ENCODE measurements at places on chromosomes 1 and 21. TPM values are rescaled to one million over a fixed set of nuclear protein-coding genes. Genes with fewer than 3 reads are reported as not detected.
A peak's percentile ranks its signal among the peaks of the same experiment; 100 is the strongest.

KDF1 gene
- 8.6 TPM for total RNA-seq

- no peak for DNase-seq
- no peak overlapping the region for H3K27ac ChIP-seq
- H3K27me3 ChIP-seq, result no peaks in the 10 kb centered on the region
- peaks cover 11% of the 10 kb centered on the region for H3K4me1 ChIP-seq
- no peaks in the 10 kb centered on the region for H3K36me3 ChIP-seq
- no peak overlapping the region for H3K4me3 ChIP-seq
Measured at GRCh38 chr1:156552518-156552917, 19.8 kb downstream of the IQGAP3 start.

CLCA4 gene
- total RNA-seq, result not detected

DNA sequence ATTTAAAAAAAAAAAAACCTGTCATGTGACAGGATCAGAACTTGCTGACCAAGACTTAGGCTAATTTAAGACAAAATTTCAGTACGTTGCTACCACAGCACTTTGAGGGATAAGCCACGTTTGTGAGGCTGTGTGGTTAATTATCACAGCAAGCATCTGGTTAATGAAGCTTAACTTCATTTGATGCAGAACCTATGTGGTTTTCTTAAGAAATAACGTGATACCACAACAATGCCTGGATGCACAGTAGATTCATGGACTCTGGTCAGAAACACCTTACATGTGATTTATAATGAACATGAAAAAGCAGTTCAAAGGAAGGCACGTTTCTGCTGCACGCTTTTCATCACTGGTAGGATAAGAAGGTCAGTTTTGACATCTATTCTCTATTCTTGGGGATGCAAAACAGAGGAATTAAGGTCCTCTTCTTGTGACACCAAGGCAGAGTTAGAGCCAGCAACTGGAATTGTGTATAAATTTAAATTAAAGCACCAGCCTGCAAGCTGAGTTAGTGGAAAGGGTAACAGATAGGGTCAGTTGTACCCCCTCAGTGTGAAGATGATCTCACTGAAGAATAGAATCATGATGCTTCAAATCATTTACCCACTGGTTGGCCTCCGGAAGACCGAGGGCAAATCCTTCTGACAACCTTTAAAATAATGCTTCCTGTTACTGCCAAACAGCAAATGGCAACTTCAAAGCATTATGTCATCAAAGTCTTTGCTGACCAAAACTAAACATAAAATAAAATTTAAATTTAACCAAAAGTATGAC, 6.0 kb upstream of the KRTAP8-1 start:
- DNase-seq, result no peak
- no peaks in the 10 kb centered on the region for H3K4me1 ChIP-seq
- H3K27ac ChIP-seq, result no peak overlapping the region
- H3K27me3 ChIP-seq, result no peaks in the 10 kb centered on the region
- H3K4me3 ChIP-seq, result no peak overlapping the region
- no peaks in the 10 kb centered on the region for H3K36me3 ChIP-seq

DNA sequence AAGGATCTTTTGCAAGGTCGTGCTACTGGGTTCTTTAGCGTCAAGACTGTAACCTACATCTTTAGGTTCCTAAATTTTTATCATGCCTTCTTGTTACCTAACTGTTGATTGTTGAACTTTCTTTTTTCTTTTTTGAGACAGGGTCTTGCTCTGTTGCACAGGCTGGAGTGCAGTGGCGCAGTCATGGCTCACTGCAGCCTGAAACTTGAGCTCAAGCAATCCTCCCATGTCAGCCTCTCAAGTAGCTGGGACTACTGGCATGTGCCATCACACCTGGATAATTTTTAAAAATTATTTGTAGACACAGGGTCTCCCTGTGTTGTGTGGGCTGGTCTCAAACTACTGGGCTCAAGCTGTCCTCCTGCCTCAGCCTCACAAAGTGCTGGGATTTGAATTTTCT, 52.9 kb downstream of the NFIA start:
- no peak for DNase-seq
- H3K36me3 ChIP-seq, result no peaks in the 10 kb centered on the region
- H3K27ac ChIP-seq, result no peak overlapping the region
- H3K4me3 ChIP-seq, result no peak overlapping the region

DNA sequence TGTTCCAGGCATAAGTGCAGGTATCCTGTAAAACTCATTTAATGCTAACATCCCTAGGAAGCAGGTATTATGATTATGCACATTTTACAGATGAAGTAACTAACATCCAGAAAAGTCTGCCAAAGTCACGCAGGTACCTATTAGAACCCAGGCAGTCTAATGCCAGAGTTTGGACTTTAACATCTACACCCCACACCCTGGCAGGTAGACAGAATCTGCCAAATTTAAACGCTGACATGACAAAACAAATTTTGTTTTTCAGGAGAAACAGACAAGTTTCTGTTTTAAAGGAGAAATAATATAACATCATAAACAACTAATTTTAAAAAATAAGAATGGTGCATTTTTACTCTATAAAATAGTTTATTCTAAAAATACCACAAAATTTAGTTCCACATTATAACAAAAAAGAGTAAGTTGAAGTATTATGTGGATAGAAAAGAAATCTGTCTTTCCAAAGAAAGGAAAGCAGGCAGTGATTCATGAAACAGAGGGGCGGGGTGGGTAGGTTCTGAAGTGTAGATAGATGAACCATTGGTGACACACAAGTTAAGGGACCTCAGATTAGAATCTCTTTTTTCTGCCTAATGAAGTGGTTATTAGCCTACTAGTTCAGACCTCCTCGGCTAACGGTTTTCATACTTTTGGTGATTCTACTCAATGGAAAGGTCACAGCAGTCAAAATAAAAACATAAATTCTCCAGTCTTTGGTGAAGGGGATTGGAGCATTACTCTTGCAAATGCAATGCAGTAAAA, 1.7 kb downstream of the ASPM start:
- H3K4me1 ChIP-seq, result peaks cover 16% of the 10 kb centered on the region
- no peaks in the 10 kb centered on the region for H3K36me3 ChIP-seq
- DNase-seq, result no peak
- H3K27ac ChIP-seq, result no peak overlapping the region

- no peak for DNase-seq
- H3K27me3 ChIP-seq, result no peaks in the 10 kb centered on the region
- peaks cover 14% of the 10 kb centered on the region for H3K4me1 ChIP-seq
- H3K36me3 ChIP-seq, result no peaks in the 10 kb centered on the region
Measured at GRCh38 chr21:41651830-41652229, 115.0 kb downstream of the RIPK4 start.

GRCh38 chr1:33626801-33627200, 154.4 kb downstream of the ZSCAN20 start:
- DNase-seq, result no peak
- no peaks in the 10 kb centered on the region for H3K36me3 ChIP-seq
- H3K27me3 ChIP-seq, result peaks cover 3% of the 10 kb centered on the region
- H3K27ac ChIP-seq, result no peak overlapping the region
- no peaks in the 10 kb centered on the region for H3K4me1 ChIP-seq

CCDC27 gene
- not detected for total RNA-seq

DNA sequence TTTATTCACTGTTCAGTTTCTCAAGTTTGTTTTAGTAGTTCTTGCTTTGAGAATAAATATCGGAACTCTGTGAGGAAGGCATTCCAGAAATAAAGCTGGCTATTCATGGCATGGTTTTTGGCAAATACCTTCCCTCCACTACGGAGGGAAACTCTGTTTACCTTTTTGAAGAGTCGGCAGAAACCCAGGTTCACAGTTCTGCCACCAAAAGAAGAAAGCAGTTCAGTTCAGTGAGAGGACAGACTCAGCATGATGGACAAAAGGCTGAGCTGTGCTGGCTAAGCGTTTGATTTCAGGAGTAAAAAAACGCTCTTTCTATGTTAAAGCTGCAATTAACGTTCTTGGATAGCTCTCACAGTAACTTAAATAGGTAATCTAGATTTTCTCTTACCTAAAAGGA, 42.4 kb downstream of the CNN3 start:
- H3K27me3 ChIP-seq, result no peaks in the 10 kb centered on the region
- no peaks in the 10 kb centered on the region for H3K36me3 ChIP-seq
- no peak overlapping the region for H3K4me3 ChIP-seq

RHD gene
- 0.10 TPM for total RNA-seq

TEX38 gene
- not detected for total RNA-seq

GRCh38 chr1:204196068-204196795, at the start of gene KISS1:
KISS1 (minus strand) TSS chr1:204196491; CDS start chr1:204192876, 3,615 bp downstream.
- no peak for DNase-seq
- H3K36me3 ChIP-seq, result no peaks in the 10 kb centered on the region
- no peak within 1 kb of the TSS for H3K4me3 ChIP-seq
- H3K4me1 ChIP-seq, result no peaks in the 10 kb centered on the region
- peaks cover 55% of the 10 kb centered on the region for H3K27me3 ChIP-seq

RXFP4 gene
- not detected for total RNA-seq

CFAP74 gene
- 0.23 TPM for total RNA-seq

TMCO4 gene
- 22.1 TPM for total RNA-seq

- no peak overlapping the region for H3K4me3 ChIP-seq
- H3K27ac ChIP-seq, result peak overlapping the region; percentile 84
- H3K27me3 ChIP-seq, result no peaks in the 10 kb centered on the region
- no peaks in the 10 kb centered on the region for H3K36me3 ChIP-seq
- DNase-seq, result peak; percentile 90
- peaks cover 53% of the 10 kb centered on the region for H3K4me1 ChIP-seq
Measured at GRCh38 chr1:151945725-151946722, 36.7 kb upstream of the THEM4 start.

NKAIN1 gene
- total RNA-seq, result not detected

A3GALT2 gene
- not detected for total RNA-seq

ADAM30 gene
- not detected for total RNA-seq

DNA sequence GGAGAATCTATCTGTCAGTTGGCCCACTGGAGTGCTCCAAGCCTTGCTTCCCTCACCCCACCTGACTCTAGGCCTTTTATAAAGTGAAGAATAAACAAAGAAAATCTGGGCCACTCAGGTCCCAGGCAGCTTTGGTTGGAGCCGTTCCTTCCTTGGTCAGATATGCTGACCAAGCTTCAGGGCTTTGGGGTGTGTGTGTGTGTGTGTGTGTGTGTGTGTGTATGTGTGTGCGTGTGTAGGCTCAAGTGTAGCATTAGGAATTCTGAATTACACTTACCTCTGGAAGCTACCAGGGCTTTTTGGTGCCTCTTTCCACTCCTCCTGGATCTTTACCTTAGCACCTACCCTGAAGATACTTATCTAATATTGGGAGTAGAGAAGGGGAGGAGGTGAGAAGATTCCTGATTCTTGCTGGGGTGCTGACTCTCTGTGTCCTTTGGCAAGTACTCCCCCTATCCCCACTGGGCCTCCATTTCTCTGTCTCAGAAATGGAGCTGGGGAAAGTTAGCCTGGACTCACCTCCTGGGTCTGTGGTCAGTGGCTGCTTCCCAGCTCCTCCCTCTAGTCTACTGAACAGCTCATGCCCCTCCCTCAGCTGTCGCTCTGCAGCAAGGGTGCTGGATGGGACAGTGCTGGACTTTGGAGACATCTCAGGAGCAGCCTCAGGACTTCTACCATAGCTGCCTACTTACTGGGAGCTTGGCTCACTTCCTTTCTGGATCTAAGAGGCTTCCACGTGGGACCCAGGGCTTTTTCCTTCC, 10.8 kb downstream of the FOXD2 start:
- no peak overlapping the region for H3K4me3 ChIP-seq
- H3K4me1 ChIP-seq, result peaks cover 11% of the 10 kb centered on the region
- H3K27me3 ChIP-seq, result peaks cover 96% of the 10 kb centered on the region
- H3K27ac ChIP-seq, result no peak overlapping the region

DNA sequence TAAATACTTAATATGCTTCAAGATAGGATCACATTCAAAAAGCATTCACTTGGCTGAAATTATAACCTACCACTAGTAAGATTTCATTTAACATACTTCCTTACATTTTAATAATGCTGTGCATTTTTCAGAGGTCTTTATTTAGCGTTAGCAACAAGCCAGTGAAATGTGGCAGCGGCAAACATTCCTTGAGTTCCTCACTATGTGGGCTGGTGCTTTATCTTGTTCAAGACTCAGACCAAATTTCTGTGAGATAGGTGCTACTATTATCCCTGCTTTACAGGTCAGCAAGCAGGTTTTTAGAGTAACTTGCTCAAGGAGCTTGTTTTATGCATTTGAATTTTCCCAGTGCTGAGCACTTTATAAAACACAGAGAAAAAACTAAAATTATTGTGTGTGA, 132.7 kb downstream of the PLPPR4 start:
- H3K27me3 ChIP-seq, result no peaks in the 10 kb centered on the region
- DNase-seq, result no peak
- no peaks in the 10 kb centered on the region for H3K36me3 ChIP-seq
- H3K27ac ChIP-seq, result no peak overlapping the region
- H3K4me3 ChIP-seq, result no peak overlapping the region

- H3K36me3 ChIP-seq, result no peaks in the 10 kb centered on the region
- no peak overlapping the region for H3K27ac ChIP-seq
- no peak for DNase-seq
- peak overlapping the region; percentile 31 for H3K4me3 ChIP-seq
- H3K27me3 ChIP-seq, result peaks cover 74% of the 10 kb centered on the region
Measured at GRCh38 chr21:33019885-33020557, 5.7 kb upstream of the OLIG2 start.

FGR gene
- total RNA-seq, result 126 TPM

DCDC2B gene
- not detected for total RNA-seq

DNA sequence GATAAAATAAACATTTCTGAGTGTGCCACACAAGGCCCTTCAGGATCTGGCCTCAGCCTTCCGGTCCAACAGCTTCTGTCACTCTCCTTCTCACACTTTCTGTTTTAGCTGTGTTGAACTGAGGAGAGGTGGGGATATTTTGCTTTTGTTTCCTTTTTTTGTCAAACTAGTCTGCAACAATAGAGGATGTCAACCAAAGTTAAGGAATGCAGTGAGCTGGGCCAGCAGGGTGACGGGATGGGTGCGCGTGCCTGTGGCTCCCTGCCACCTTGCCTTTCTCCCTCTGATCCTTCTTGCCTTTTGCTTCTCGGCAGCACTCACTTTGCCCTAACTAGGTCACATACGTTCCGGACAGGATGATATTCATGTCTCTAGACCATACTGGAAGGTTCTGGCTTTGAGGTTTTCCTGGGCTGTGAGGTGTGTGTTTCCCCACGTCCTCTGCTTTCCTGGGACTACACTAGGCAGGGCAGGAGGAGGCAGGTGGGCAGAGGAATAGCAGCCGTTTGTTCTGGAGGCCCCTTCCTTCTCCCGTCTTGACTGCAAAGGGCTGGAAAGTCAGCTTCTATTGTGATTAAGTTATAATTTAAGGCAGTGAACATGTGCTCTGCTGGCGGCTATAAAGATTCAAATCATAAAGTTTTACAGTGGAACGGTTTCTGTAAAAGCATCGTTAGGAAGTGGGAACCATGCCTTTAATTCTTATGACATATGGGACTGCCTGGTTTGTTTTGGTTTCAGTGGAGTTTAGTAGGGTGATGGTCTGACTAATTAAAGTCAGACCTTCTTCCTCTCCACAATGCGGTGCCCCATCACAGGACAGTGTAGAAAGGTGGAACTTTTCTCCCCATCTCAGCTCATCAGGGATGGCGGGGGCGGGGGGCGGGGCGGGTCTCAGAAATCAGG, 67.8 kb downstream of the RNF220 start:
- DNase-seq, result no peak
- no peak overlapping the region for H3K27ac ChIP-seq
- no peaks in the 10 kb centered on the region for H3K27me3 ChIP-seq
- no peaks in the 10 kb centered on the region for H3K36me3 ChIP-seq
- no peak overlapping the region for H3K4me3 ChIP-seq

C1orf167 gene
- 14.4 TPM for total RNA-seq

- no peak overlapping the region for H3K4me3 ChIP-seq
- no peak for DNase-seq
- H3K27ac ChIP-seq, result no peak overlapping the region
- H3K27me3 ChIP-seq, result no peaks in the 10 kb centered on the region
Measured at GRCh38 chr1:21922090-21923013, 14.8 kb downstream of the HSPG2 start.

GRCh38 chr1:2174348-2175054, 20.1 kb downstream of the FAAP20 start:
- H3K36me3 ChIP-seq, result no peaks in the 10 kb centered on the region
- DNase-seq, result no peak
- H3K4me1 ChIP-seq, result peaks cover 2% of the 10 kb centered on the region
- no peaks in the 10 kb centered on the region for H3K27me3 ChIP-seq
